Activated CD4-positive, alpha-beta T cell treated with anti-CD3 and anti-CD28 coated beads, Interleukin-2, amount 50 U/mL, for 48 hours (primary cell): ENCODE measurements at places on chromosomes 16 and 17.
A peak's percentile ranks its signal among the peaks of the same experiment; 100 is the strongest.

DNA sequence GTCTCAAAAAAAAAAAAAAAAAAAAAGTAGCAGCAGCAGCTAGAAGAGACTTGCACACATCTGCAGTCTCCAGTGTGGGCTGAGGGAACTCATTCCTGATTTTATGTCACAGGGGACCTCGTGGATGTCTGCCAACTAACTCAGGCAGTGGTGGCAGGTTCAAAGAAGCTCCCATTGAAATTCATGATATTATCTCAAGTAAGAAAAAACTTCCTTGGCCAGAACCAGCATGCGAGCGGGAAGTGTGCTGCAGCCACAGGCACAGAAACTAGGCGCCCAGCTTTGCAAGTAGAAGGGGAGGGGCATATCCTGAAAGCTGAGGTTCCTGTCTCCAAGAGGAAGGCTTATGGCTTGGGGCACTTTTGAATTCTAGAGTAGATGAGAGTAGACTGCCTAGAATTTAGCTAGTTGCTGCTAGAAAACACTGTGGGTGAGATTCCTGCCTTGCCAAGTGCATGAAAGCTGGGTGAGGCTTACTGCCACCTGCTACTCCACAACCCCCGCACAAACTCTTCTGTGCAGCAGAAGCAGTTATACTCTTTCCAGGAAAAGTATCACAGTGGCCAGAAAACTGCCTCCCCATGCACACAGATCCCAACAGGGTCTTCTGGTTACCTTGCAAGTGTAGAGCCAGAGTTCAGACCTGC is 603.8 kb upstream of the CA10 start:
- DNase-seq: no peak

GRCh38 chr16:85420501-85421337 is 192.4 kb upstream of the GSE1 start:
- peak; percentile 77 for DNase-seq

DNA sequence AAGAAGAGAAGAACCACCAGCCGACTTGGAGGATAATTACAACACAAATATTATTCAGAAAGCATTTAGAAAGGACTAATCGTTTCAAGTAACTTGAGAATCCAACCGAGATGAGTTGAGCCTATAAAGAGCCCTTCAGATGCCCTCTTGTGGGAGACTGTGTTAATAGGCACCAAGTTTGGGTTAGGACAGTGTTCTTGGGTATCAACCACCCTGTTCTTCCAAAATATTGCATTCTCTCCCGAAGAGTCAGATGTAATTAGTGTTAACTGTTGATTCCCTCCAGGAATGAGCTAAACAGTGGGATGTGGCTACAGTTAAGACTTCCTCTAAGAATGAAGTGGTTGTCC is 87.8 kb upstream of the NOL11 start:
- no peak for DNase-seq

- DNase-seq: peak; percentile 30
These were observed 7.5 kb downstream of the NETO2 start for GRCh38 chr16:47136099-47136842.

GRCh38 chr17:2710071-2710802 is 1.3 kb downstream of the CLUH start:
- DNase-seq: no peak

DNA sequence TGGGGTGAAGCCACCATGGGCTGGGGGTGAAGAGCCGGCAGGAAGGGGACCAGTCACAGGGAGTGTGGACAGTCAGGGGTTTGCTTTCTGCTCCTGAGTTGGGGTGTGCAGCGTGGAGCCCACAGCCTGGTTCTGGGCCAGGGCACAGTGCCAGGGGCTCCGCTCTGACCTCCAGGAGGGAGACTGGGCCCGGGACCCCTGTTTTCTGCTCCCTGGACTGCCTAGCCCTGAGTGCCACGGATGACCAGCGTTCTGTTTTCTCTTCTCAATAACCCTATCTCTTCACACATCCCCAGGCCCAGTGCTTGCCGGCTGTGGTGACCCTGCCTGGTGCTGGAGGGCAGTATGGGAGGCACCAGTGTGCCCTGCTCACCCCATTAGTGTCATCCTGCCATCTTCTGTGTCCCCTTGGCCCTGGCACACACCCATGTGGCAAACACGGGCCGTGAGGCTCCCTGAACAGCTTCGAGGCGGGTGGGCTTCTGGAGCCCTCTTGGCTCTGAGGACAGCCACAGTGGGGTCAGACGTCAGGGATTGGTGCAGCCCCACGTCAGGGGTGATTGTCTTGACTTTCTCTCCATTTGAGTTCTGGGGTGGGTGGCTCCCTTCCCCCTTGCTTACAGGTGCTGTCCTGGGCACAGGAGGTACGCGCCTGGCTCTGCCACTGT is 1.1 kb downstream of the CEMP1 start:
- DNase-seq: no peak

DNA sequence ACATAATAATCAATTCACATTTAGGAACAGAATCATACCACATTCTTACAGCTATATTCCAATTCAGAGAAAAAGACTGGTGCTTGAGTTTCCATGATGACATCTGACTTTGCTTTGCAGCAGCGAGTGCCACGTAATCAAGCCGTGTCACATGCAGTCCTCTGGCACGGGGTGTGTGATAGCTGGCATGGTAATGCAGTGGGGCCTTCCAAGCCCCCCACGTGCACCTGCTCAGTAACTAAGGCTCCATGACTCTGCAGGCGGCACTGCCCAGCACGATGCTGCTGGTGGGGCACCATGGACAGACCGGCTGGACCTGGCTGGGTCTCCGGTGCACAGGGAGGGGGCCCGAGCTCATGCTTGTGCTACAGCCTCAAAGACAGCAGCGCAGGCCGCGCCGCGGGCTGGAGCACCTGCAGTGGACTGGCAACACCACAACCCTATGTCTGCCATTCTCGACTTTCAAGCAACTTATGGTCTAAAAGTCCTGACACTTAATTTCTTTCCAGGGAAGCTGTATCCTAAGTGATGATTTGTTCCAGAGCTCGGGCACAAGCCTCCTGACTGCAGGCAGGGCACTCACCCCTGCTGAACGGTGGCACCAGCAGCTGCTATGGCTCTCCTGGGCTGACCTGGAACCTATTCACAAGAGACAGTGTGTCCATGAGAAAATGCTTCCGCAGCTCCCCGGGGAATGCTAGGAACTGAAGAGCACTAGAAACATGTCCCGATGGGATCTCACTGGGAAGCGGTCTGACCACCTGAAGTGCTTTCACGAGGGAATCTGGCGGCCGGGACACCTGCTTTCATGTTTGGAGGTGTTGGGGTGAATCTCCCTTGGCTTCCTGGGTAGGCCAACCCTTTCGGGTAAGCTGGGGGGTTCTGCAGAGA is 99.5 kb upstream of the DNAH17 start:
- DNase-seq: no peak

GRCh38 chr16:89395150-89396142 is 94.9 kb downstream of the ANKRD11 start:
- DNase-seq: no peak

DNA sequence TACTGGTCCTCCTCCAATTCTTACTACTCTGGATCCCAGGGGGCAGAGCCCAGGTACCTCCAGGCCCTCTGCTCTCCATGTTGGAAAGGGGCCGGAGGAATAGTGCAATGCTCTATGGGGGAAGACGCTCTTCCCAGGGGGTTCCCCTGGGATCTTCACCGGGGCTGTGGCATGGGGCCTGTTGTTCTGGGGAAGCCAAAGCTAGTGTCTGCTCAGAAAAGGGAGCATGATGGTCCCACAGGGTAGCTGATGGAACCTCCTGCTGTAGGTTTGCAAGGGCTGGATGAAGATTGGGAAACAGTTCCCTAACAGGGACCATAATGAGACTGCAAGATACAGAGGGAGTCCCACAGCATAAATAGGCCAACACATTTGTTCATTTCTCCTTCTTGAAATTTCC is 114.7 kb downstream of the IRX5 start:
- DNase-seq: no peak

DNA sequence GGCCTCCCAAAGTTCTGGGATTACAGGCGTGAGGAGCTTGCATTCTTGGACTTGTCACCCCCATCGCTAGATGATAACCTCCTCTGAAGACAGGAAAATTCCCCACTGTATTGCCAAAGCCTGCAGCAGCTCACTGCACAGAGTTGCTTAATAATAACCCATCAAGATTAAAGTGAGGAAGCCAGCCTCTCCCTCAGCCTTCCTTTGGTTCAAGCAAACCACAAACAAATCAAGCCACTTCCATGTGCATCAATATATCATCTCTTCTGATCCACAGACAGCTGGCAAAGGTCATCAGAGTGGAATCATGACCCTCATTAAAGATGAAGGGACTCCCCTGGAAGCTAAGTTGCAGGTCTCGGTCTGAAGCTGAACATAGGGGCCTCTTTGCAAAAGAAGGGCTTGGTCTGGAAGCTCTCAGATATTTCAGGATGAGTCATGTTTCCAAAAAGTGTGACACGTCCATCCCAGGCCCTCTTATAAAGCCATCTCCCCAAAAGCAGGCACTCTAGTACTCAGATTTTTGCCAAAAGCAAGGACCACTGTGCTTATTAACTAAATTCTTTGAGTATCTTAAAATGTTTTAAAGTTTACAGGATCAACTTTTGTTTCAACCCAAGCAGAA is 4.8 kb downstream of the EMP2 start:
- no peak for DNase-seq

DNA sequence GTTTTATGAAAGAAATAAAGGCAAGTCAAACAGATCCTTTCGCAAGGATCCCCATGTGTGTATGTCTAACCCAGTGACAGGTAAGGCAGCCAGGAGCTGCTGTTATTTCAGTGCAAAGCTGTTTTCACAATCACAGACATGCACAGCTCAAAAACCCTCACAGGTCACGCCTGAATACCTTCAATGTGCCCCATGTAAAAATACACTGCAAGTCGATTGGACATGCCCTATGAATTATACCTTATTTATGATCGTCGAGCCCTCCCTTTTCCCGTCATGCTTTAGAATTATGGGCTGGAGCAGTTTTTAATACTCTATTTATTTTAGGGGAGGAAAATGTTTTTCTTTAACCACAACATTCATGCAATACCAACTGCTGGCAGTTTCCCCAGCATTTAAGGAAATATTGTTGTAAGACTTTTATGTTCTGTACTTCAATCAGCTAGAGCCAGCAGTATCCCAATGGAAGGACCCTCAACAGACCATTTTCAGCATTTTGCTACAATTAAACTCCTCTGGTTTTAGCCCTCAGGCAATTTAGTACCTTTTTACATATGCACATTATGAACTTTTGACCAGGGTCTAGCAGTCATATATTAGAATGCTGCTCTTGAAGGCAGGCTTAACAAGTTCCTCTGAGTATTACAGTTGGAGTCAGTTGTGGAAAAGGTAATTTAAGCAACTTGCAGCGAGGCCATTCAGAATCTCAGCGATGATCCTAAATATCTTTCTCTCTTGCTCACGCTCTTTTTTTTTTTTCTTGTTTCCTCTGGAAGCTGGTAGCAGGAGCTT is 362.2 kb downstream of the WWOX start:
- DNase-seq: no peak

GRCh38 chr16:86984991-86985647 is 332.1 kb downstream of the C16orf95 start:
- DNase-seq: no peak

DNA sequence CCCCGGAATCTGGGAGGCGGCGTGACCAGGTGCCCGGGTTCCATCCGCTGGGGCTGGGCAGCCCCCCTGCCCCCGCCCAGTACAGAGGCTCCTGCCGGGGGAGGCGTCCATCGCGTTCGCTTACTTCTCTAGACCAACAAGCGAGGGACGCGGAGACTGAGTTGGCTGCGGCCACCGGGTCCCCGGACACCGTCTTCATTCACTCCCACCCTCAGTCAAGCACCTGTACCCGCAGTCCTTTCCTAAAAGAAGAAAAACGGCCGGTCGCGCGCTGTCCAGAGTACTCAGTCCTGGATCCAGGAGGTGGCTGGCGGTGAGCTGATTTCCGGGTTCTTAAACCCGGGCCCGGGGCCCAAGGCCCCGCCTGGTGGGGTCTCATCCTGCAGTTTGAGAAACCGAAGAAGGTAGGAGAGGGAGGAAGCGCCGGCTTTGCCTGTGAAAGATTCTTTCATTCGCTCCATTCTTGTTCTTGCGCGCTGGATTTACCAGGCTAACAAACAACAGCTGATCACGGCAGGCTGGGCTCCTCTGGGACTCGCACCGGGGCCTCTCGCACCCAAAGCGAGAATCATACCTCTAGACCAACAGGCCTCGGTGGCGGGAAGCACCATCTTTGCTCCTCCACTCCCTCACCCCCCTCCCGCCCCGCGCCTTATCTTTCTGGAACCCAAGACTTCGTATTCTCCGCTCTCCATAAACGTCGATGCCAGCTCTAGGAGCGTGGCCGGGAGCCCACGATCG is 17.4 kb upstream of the OR1F1 start:
- DNase-seq: peak; percentile 23

- no peak for DNase-seq
These were observed 695 bp upstream of the TMEM204 start for GRCh38 chr16:1532771-1533170.

DNA sequence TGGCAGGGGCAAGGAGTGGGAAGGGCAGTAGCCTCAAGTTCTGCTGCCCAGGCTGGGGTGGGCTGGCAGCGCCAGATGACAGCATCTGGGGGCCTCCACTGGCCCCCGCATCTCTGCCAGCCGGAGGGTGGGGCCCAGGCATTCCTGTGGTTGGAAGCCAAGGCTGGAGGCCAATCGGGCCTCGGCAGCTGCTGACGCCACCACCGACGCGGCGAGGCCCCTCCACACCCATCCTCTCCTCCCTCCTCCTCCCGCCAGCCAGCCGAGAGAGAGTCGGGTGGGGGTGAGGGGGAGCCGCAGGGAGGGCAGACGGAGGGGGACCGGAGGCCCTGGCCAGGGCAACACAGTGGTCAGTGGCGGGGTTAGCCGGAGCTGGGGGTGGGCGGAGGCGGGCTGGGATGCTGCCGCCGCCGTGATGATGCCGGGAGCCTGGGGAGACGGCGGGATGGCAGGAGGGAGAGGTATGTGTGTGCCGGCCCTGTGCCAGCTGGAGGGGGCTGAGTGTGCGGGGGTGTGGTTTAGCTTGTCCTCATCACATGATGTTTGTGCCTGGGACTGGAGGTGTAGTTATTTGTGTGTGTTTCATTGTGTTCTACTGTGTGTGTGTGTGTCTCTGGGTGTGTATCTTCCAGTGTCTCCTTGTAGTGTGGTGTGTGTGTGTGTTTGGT is 36.6 kb downstream of the ARHGAP23 start:
- DNase-seq: no peak

GRCh38 chr16:88208112-88208511 is 174.6 kb upstream of the ZNF469 start:
- no peak for DNase-seq

DNA sequence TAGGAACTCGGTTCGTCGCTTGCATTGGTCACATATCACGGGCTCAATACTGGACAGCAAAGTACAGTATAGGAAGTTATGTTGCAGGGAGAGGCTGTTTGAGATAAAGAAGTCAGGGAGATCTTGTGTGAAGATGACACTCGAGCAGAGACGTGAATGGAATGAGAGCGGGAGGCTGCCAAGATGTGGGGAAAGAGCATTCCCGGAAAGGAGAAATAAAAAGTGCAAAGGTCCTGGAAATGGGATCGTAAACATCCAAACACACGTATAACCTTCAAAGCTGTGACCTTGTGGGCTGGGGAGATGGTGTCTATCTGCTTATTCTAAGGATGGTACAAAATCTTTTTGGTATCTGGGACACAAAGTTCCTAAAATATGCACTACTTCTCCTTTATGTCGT is 43.0 kb upstream of the MYOCD start:
- no peak for DNase-seq

- no peak for DNase-seq
These were observed 6.1 kb upstream of the TSPOAP1 start for GRCh38 chr17:58334661-58335060.

- no peak for DNase-seq
These were observed 4.4 kb upstream of the ZFP1 start for GRCh38 chr16:75143941-75144340.
